ENCODE measurements at places on chromosomes 6 and 20. TPM values are rescaled to one million over a fixed set of nuclear protein-coding genes. Genes with fewer than 3 reads are reported as not detected.

Gene RHAG
- total RNA-seq: 0.32 TPM

Gene LBP
- 0.10 TPM for total RNA-seq

Gene LZTS3
- total RNA-seq: 0.44 TPM

Gene ZBTB46
- 0.92 TPM for total RNA-seq

Gene CRISP3
- total RNA-seq: not detected

Gene CD2AP
- 27.9 TPM for total RNA-seq

Gene POU5F1
- total RNA-seq: 3.7 TPM

Gene SPDEF
- not detected for total RNA-seq

Gene C6orf15
- not detected for total RNA-seq

Gene FAM83B
- 0.05 TPM for total RNA-seq

Gene GPX5
- total RNA-seq: not detected

Gene PHIP
- total RNA-seq: 26.5 TPM

Gene ELOVL2
- not detected for total RNA-seq

Gene DTNBP1
- 20.0 TPM for total RNA-seq

Gene PRPH2
- not detected for total RNA-seq

Gene PRR18
- 8.8 TPM for total RNA-seq

Gene BCAS4
- 84.3 TPM for total RNA-seq

Gene CLPSL2
- total RNA-seq: 1.3 TPM

Gene CBLN4
- not detected for total RNA-seq

Gene LRRC73
- total RNA-seq: 0.13 TPM

Gene SMIM29
- 17.6 TPM for total RNA-seq

Gene MAP7
- total RNA-seq: 0.21 TPM

Gene LINC00237
- total RNA-seq: not detected

Gene THBD
- not detected for total RNA-seq

Gene KHDC1L
- total RNA-seq: not detected

Gene ERVFRD-1
- total RNA-seq: not detected

Gene PRDM13
- not detected for total RNA-seq

Gene TNNC2
- total RNA-seq: not detected

Gene CDH22
- total RNA-seq: not detected

Gene TRPC4AP
- total RNA-seq: 45.5 TPM

Gene GLP1R
- 0.05 TPM for total RNA-seq

Gene PPIL4
- 14.7 TPM for total RNA-seq

Gene PBOV1
- not detected for total RNA-seq
